ENCODE measurements at places on chromosomes 2 and 18. TPM values are rescaled to one million over a fixed set of nuclear protein-coding genes. Genes with fewer than 3 reads are reported as not detected.
A peak's percentile ranks its signal among the peaks of the same experiment; 100 is the strongest.

DNA sequence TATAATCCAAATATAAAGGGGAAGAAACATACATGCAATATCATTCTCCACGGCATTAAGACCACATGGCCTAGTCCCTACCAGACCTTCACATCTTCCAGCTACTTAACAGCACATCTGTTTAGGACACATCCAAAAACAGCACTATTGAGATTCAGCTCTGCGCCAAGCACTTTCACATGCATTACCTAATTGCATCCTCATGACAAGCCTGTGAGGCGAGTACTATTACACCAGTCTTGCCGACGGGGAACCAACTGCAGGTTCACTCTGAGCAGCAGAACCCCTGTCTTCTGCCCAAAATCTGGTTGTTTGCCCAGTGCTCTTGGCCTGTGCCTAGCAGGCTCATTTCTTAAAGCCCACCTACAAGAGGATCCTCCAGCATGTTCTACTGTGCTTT is 66.7 kb downstream of the AAK1 start:
- no peak for ATAC-seq

GRCh38 chr18:8610459-8610851 is 1.2 kb downstream of the RAB12 start:
- ATAC-seq: peak; percentile 41

DNA sequence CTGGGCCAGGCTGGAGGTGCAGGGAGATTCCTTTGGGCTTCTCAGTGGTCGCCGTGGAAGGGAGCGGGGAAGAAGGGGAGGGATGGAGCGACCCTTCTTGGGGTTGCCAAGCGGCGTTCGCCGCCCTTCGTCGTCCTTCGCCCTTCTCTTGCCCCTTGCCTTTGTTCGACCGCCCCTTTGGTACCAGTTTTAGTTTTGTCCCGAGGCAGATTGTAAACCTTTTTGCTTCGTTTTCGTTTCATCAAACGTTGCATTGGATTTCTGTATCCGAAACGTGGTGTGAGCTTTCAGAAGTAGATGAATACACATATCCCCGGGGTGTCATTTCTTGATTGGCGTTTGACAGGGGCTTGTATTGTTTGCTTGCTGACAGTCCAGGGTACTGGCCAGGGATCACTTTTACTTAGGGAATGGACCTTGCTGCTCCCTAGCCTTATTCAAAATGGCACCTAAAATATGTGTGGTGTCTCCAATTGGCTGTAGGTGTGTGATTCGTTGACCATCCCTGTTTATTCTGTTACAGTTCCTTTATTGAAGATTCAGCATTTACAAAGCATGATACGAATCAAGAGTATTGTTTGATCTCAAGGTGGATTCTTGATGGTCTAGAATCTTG is 788 bp downstream of the USP14 start:
- no peak for ATAC-seq

The SPDYA gene
- total RNA-seq: 3.3 TPM

The PSD4 gene
- 300 TPM for total RNA-seq

- no peak for ATAC-seq
Observed at GRCh38 chr18:61352059-61352458, 18.8 kb downstream of the CDH20 start.

DNA sequence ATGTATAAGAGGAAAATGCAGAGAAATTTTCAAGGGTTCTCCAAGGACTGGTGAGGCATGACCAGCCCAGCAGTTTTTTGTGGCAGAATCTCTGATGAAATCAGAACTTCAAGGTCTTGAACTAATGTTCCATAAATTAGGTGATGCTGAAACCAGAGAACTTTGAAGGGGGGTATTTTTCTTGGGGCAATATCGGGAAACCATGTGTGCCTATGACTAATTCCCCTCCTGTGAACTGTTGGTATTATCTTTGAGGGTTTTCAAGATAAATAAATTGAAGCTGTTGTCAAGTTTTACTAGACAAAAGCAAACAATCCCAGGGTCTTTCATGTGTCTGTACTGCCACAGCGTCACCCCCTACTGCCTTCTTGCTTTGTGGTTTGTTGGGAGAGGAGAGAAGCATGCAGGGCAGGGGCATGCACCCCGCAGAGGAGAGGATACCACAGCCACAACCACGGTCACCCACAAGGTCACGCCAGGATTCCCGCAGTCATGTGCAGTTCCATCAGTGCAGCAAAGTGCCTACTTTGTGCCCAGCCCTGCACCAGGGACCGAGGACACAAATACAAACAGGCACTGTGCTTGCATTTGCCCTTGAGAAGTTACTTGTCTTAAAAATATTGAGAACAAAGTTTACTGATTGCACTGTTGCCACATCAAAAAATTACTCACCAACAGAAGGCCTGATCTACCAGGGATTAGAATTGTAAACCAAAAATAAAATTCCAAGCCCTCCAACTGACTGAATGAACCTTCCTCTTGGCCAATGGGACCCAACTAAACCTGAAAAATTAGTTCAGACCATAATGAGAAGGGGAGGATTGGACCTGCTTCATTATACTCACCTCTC is 413.3 kb upstream of the TRIB2 start:
- ATAC-seq: peak; percentile 64
